SK-N-SH (cell line): ENCODE measurements at places on chromosomes 1 and 21. TPM values are rescaled to one million over a fixed set of nuclear protein-coding genes. Genes with fewer than 3 reads are reported as not detected.

DNA sequence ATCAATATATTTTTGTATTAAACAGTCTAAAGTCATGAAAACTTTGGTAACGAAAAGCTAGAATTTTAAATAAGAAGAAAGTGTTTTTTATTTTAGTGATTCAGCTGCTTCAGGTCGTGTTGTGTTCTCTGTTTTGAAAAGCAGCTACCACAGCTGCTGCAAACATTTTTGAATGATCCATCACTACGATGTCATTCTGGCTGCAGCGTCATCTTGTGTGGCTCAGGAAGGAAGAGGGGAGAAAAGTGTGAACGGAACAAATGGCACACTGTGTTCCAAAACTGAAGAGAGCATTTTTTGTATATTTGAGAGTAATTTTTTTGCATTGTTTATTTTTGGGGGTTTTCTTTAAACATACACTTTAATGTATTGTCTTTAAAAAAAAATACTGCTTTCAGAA lies 323.0 kb upstream of the ADGRL2 start:
- DNase-seq: no peak

GRCh38 chr1:1825217-1825616 lies 46.9 kb upstream of the NADK start:
- no peak for DNase-seq

DNA sequence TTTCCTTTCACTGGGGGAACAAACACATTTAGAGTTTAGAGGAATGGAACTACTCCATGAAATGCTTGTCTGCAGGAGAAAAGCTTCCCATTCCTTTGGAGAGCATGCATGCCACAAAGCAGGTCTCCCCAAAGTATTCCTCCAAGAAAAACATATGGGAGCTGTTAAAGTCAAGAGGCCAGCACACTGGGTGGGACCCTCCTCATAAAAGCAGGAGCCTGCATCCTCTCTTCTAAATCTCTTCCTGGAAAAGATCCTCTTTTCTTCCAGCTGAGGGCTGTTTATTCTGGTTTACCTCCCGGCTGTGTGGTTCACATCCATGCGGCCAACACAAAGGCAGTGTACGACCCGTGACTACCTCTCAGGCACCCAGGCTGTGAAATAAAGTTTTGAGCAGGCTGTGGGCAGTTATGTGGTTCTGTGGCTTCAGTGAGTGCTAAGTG lies 103.4 kb downstream of the TENT5C start:
- no peak for DNase-seq

- DNase-seq: peak; percentile 62
Measured at GRCh38 chr1:54229281-54229891, 29.4 kb downstream of the MRPL37 start.

GRCh38 chr21:17616831-17617230 lies 4.1 kb upstream of the BTG3 start:
- no peak for DNase-seq

GRCh38 chr21:38170704-38171682 lies 85.8 kb upstream of the KCNJ15 start:
- no peak for DNase-seq

- DNase-seq: no peak
Measured at GRCh38 chr1:223035724-223036478, 107.1 kb downstream of the TLR5 start.

DNA sequence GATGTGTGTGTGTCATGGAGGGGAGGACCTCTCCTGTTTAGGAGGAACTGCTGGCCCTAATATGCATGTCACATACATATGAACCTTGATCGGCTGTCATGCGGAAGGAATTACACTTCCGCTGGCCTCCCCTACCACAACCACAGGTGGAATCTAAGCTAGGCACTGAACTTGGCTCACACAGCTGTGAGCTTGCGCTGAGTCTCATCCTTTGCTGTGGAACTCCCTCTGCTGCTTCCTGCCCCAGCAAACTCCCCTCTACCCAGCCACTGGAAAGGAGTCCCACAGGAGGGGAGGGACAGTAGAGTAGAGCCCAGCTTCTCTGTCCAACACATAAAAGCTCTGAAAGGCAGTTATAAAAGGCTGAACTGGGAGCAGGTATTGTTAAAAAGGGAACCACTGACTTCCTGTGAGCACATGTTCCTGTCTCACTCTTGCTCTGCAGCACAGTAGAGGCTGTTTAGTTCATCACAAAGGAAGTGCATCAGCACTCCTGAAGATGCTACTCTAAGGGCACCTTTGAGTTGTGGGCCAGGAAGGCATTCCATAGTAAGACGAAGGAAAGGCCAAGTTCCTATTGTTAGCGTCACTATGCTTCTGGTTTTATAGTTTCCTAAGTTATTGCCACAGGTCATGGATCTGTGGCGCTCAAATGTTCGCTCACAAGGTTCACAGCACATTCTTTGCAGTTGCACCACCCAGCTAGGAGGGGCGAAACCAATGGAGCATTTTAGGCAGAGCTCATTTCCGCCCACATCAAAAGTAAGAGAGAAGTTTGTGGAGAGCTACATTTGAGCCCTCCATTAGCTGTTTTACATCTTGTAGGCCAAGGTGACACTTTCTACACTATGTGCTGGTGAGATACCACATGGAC lies 17.7 kb upstream of the PTPRC start:
- no peak for DNase-seq

GRCh38 chr1:164754088-164754600 lies 195.2 kb downstream of the PBX1 start:
- DNase-seq: no peak

GRCh38 chr1:169107603-169108208 lies 1.2 kb downstream of the ATP1B1 start:
- no peak for DNase-seq

DNA sequence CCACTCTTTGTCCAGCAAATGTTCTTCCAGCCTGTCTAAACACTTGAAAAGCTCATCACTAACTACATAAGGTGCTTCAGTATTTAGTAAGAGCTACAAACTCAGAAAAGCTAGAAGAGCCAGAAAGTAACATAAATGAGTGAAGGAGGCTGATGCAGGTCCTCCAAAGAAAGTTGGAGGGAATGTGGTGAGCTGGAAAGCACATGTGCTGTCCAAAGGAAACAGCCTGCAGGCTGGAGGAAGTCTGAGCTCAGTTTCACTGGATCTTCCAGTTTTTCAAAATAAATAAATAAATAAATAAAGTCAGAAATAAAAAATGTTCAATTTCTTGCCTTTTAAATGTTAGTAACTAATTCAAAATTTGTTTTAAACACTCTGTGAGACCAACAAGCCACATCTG lies 25.5 kb downstream of the ZC3H11B start:
- no peak for DNase-seq

GRCh38 chr1:64519901-64520300 lies 50.0 kb downstream of the CACHD1 start:
- no peak for DNase-seq

DNA sequence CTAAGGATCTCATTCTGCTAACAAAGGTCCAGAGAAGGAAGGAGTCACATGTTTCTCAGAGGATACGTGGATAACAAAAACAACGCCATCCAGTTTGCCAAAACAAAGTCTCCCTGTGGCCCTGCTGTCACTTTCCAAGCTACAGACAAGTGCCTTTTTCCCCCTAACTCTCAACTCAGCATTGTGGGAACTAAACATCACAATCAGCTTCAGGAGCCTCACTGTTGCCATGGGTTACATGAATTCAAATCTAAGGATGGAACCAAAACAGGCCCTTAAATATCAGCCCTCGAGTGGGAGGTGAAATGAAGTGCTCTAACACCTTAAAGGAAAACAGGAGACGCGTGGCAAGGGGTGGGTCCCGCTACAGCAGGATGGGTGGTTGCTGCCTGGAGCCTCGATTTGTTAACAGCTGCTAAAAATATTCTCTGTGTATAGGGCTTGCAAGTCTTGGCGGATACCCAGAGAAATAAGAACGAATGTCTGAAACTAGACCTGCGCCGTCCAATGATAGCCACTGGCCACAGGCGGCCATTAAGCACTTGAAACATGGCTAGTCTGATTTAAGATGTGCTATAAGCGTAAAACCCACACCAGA lies 66.4 kb upstream of the SOD1 start:
- no peak for DNase-seq

DNA sequence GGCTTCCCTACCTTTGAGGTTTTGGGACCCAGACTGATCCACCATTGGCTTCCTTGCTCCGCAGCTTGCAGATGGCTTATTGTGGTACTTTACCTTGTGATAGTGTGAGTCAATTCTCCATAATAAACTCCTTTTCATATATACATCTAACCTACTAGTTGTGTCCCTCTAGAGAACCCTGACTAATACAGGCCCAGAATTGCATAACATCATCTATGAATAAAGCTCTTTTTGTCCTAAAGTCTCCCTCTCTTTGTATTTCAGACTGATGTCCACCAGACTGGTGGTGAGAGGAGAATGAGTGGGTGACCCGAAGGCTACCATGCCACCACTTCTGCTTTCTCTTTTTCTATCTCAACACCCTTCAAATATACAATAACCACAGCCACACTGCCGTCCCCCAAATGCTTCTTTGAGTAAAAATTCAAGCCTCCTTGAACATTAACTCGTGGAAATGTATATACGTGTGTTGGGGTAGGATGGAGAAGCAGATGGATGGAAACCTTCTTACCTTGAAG lies 265.7 kb downstream of the PTBP2 start:
- no peak for DNase-seq

- no peak for DNase-seq
Measured at GRCh38 chr21:39184050-39184980, 1.1 kb upstream of the PSMG1 start.

GRCh38 chr1:162406811-162407210 lies 5.1 kb downstream of the SH2D1B start:
- no peak for DNase-seq

DNA sequence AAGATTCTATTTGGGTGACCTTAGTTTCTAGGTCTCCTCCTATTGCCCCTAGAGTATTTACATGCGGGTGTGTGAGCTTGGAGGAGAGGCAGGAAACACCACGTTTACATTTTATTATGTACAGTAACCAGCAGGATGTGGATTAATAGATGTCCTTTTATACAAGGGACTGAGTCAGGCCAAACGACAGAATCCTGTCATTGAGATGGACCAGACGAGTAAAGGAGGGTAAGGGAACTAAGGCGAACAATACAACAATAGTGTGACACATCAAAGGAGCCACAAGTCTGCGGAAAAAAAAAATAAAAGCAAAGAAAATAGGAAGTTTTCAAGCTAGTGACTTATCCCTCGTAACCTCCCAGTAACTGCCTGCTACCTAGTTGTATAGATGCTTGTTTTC lies 151.1 kb downstream of the GABPA start:
- no peak for DNase-seq

GRCh38 chr1:170261669-170262068 lies 115.9 kb downstream of the NTMT2 start:
- DNase-seq: no peak

- no peak for DNase-seq
Measured at GRCh38 chr1:112383759-112384370, 12.1 kb upstream of the CTTNBP2NL start.

GRCh38 chr21:37041706-37042271 lies 31.1 kb downstream of the PIGP start:
- DNase-seq: no peak

GRCh38 chr1:64934115-64934877 lies 32.1 kb downstream of the JAK1 start:
- no peak for DNase-seq

GRCh38 chr1:230730977-230731376 lies 16.2 kb upstream of the CAPN9 start:
- DNase-seq: no peak

GRCh38 chr1:82991569-82991968 lies 1007.4 kb downstream of the TTLL7 start:
- DNase-seq: no peak

- no peak for DNase-seq
Measured at GRCh38 chr1:85093644-85094043, 45.3 kb upstream of the MCOLN3 start.

- DNase-seq: no peak
Measured at GRCh38 chr1:7106442-7107108, 321.3 kb downstream of the CAMTA1 start.

- no peak for DNase-seq
Measured at GRCh38 chr1:52532731-52533327, 20.1 kb downstream of the TUT4 start.

GRCh38 chr1:239426821-239427475 lies 40.6 kb downstream of the CHRM3 start:
- no peak for DNase-seq

CASZ1 gene
- polyA plus RNA-seq: 0.37 and 0.51 TPM in 2 replicates

AIM2 gene
- 1.1 TPM in 2 replicates for polyA plus RNA-seq

LY9 gene
- not detected in 2 replicates for polyA plus RNA-seq

PTCH2 gene
- polyA plus RNA-seq: 1.0 and 1.2 TPM in 2 replicates

RGS8 gene
- polyA plus RNA-seq: not detected in 2 replicates

TRAF3IP3 gene
- polyA plus RNA-seq: 0.31 and 0.60 TPM in 2 replicates

FCRL6 gene
- polyA plus RNA-seq: not detected in 2 replicates

SPATA1 gene
- 1.2 and 1.6 TPM in 2 replicates for polyA plus RNA-seq

KTI12 gene
- 13.7 and 13.9 TPM in 2 replicates for polyA plus RNA-seq

FAM72C gene
- polyA plus RNA-seq: 2.3 and 2.4 TPM in 2 replicates

OR2L8 gene
- not detected in 2 replicates for polyA plus RNA-seq

CEP350 gene
- 2.9 and 4.2 TPM in 2 replicates for polyA plus RNA-seq

ZBED6 gene
- polyA plus RNA-seq: 2.5 and 3.2 TPM in 2 replicates

TMEM59 gene
- 249 and 314 TPM in 2 replicates for polyA plus RNA-seq

OR2L2 gene
- 0.03 and 0.08 TPM in 2 replicates for polyA plus RNA-seq

VCAM1 gene
- polyA plus RNA-seq: 5.0 and 7.2 TPM in 2 replicates

IL10RB gene
- 19.8 and 20.1 TPM in 2 replicates for polyA plus RNA-seq

TSPEAR gene
- 0.03 and 0.08 TPM in 2 replicates for polyA plus RNA-seq

CYP4X1 gene
- polyA plus RNA-seq: 0.67 and 0.88 TPM in 2 replicates

PGLYRP3 gene
- polyA plus RNA-seq: not detected in 2 replicates

CBS gene
- 15.1 and 19.9 TPM in 2 replicates for polyA plus RNA-seq

CASQ2 gene
- not detected in 2 replicates for polyA plus RNA-seq

IPP gene
- polyA plus RNA-seq: 3.2 and 4.7 TPM in 2 replicates

OR10J1 gene
- polyA plus RNA-seq: not detected in 2 replicates

FCER1A gene
- not detected in 2 replicates for polyA plus RNA-seq
